HL-60 (cell line): ENCODE measurements at places on chromosomes 3 and 15.

GRCh38 chr3:28901018-28901417, 379.9 kb upstream of the RBMS3 start:
- DNase-seq: no peak

GRCh38 chr3:197028728-197029510, 698 bp downstream of the MELTF start:
- no peak for DNase-seq

DNA sequence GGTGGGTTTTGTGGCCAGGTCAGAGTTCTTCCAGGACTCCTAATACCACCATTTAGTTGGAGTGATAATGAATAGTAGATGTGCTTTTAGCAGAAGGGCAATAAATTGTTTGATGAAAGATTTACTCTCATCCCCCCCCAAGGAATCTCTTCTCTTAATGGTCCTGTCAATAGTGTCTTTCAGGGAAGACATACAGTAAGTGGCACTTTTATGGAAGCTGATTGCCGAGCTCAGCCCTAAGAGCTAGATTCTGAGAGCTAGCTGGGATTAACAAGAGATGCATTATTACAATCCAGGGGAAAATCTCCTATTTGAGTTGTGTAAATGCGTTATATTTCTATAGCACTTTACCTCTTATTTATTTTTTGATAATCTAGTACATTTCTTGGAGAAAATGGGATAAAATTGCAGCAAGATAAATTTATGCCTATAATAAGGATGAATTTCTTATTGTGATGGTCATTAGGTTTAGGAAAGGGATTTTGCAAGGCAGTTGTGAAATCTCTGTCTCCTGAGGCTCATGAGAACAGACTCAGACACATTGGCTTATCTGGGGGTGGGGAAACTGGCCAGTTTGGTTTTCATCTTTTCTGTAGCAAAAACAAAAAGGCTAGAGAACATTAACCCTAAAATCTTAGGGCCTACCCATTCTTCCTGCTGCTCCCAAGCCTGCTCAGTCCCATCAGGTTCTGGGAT, 41.6 kb upstream of the CLSTN2 start:
- DNase-seq: no peak

- no peak for DNase-seq
These were observed 155.9 kb upstream of the EOMES start for GRCh38 chr3:27878014-27878383.

DNA sequence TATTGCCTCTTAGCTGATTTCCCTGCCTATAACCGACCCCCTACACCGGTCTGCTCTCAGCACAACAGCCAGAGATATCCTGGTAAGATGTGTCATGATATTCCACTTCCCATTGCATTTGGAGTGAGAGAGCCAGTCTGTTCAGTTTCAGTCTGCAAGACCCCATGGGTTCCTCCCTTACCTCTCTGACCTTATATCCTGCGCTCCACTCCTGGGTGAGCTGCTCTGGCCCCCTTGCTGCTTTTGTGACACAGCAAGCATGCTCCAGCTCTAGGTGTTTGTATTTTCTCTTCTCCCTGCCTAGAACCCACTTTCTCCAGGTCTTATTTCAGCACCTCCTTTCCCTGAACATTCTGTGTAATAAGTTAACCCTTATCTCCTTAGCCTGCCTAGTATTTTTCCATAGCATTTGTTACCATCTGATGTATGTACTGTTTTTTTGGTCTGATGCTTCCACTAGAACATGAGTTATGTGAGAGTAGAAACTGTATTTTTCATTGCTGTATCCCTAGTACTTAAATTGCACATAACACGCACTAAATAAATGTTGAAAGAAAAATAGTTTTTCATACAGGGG, 44.2 kb downstream of the CMTM8 start:
- no peak for DNase-seq

GRCh38 chr3:184388936-184389230, 9.0 kb downstream of the CHRD start:
- no peak for DNase-seq

DNA sequence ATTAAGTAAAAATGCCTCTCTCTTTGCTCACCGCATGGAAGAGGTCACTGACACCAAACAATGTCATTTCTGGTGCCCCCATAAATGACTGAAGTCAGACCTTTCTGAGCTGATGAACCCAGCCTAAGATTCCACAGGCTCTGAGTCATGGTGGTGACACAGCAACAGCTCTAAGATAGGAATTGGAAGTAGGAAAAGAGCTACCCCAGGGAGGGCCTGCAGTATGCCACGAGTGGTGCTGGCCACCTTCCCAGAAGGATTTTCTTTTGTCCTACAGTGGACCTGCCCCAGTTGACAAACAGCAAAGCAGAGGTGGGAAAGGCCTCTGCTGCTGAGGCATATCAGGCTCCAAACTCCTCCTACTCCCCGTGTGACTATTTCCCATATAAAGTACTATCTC, 208.1 kb downstream of the MINAR1 start:
- DNase-seq: no peak

GRCh38 chr3:99862208-99862607, 44.5 kb downstream of the CMSS1 start:
- no peak for DNase-seq

- DNase-seq: no peak
These were observed 12.4 kb downstream of the RBPMS2 start for GRCh38 chr15:64763021-64763420.

- DNase-seq: no peak
These were observed 81.4 kb upstream of the CFAP20DC start for GRCh38 chr3:59131016-59131766.

DNA sequence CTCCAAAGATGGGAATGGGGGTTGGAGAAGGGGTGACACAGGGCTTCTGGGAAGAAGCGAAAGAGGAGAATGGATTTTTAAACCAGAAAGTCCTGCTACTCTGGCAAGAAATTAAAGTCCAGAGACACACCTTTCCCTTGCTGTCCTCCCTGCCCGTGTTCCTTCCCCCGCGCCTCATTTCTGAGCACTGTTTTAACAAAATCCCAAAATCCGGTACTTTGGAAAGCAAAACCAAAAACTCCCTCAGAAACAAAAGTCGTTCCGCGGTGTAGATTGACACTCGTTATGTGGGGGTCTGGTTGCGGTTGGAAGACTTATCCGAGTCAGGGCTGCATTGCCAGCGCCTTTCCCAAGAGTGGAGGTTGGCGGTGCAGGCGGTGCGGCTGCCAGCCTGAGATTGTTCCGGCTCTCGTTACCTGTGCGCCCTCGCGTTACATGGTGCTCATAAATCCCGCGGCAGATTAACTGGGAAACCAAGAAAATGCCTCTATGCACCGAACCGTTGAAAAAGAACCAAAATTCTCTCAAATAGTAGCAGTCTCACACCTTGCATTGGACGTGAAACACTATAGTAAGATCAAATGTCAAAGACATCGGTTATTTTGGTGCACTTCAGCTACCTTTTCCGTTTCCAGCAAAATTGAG, 217.7 kb downstream of the MEIS2 start:
- no peak for DNase-seq

- DNase-seq: no peak
These were observed 21.9 kb upstream of the SEMA3F start for GRCh38 chr3:50133283-50133615.
